ENCODE measurements at places on chromosomes 2 and 18.

- no peak for DNase-seq
These were observed 740 bp downstream of the SNRNP200 start for GRCh38 chr2:96304606-96305005.

- DNase-seq: no peak
These were observed 324.8 kb upstream of the MEIS1 start for GRCh38 chr2:66110086-66110485.

- no peak for DNase-seq
These were observed 33.4 kb downstream of the TRABD2A start for GRCh38 chr2:84847326-84848050.

GRCh38 chr18:48767090-48767690 lies 183.6 kb downstream of the SMAD7 start:
- DNase-seq: no peak

DNA sequence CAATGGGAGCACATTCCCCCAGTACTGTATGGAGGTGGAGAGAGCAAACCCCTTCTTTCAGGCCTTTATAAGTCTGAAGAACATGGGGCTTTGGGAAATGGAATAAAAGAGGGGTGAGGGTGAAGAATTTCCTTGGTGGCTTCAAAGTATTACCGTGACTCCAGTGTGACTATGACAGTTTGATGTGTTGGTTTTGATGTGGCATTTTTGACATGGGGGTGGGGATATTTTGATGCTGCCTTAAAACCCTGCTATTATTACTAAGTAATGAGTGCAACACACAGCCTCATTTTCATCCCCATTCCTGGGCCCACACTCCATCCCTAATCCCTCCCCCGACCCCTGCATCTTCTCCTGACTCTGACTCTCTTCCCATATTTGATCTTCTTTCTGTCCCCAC lies 23.6 kb downstream of the QPCT start:
- no peak for DNase-seq

DNA sequence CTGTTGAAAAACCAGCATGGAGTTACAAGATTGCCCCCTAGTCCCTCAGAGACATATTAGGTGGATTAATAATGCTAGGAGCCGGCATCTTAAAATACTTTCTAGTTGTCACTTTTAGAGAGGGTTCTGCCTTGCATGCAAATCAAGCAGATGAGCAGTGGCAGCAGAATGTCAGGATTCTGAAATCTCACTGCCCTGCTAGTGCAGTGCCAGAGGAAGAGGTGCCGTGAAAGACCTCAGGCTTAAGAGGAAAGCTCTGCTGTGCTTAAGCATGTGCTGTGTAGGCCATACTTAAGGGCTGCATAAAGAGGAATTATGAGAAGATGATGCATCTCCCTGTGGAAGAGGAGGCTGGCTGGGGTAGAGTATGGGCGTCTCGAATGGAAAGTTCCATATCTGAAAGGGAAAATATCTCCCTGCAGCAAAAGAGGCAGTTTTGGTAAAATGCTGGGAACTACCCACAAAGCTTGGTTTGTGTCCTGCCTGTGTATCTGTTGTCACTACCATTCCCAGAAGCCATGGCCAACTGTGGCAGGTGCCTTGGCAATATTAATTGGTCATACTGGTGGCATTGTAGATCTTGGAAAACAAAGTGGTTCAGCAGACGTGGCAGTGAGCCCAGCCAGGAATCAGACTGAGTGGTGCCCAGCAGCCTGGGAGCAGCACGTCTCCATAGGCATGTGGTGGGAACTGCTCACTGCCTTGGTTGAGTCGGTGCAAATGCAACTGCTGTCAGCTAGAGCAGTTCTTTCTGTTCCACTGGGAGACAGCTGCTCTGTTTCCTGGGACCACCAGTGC lies 131.9 kb downstream of the EVA1A start:
- DNase-seq: no peak

All from DMS 273 treated with DMSO at 0.1 percent for 48 hours (cell line).